ENCODE measurements at places on chromosomes 5 and 9.

GRCh38 chr5:34712565-34712964 is 56.4 kb downstream of the RAI14 start:
- no peak for DNase-seq

DNA sequence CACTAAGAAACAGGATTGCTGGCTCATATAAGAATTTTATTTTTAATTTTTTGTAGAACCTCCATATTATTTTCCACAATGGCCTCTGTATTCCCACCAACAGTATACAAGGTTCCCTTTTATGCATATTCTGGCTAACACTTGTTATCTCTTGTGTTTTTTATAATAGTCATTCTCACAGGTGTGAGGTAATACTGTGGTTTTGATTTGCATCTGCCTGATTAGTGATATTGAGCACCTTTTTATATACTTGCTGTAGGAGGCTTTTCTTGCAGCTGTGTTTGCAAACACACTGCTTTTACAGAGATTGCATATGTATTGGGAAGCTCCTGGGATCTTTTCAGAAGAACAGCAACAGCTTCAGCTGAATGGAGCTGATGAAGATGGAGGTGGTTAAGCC is 164.8 kb downstream of the DEPDC1B start:
- DNase-seq, result no peak

GRCh38 chr5:135973323-135974020 is 18.7 kb upstream of the LECT2 start:
- no peak for DNase-seq

DNA sequence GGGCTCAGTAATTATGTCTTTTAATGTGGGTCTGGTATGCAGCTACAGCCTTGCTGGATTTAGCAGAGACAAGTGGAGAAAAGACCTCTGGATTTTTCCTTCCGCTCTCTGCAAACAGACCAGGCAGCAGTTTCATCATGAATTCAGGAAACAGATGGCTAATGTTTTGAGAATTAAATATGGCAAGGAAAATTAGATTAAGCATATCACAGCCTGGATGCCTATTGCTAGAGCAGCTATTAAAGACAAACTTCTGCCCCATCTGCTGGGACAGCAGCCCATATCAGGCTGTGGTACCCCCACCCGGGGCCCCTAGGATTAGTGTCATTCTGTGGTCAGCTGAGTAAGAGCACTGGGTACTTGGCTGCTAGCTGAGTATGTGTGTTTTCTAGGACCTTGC is 6.2 kb downstream of the SKP2 start:
- no peak for DNase-seq

Data from NCI-H2081 treated with DMSO at 0.1 percent for 48 hours (cell line).